ENCODE measurements at places on chromosomes 2 and 18.

- DNase-seq, result no peak
Measured at GRCh38 chr18:33052886-33053285, 280.1 kb upstream of the KLHL14 start.

- DNase-seq, result no peak
Measured at GRCh38 chr2:54497763-54498680, 41.9 kb downstream of the SPTBN1 start.

GRCh38 chr18:45764000-45764686 is 40.2 kb downstream of the SLC14A1 start:
- DNase-seq, result no peak

GRCh38 chr2:107742460-107743027 is 84.1 kb upstream of the RGPD4 start:
- no peak for DNase-seq

- peak; percentile 14 for DNase-seq
Measured at GRCh38 chr2:62724886-62725711, 19.6 kb downstream of the EHBP1 start.

GRCh38 chr2:48906633-48907032 is 151.1 kb upstream of the LHCGR start:
- no peak for DNase-seq

- DNase-seq, result no peak
Measured at GRCh38 chr2:30030361-30030760, 109.0 kb upstream of the ALK start.

GRCh38 chr2:3487432-3487831 is 31.9 kb downstream of the ADI1 start:
- no peak for DNase-seq

- DNase-seq, result no peak
Measured at GRCh38 chr2:128642821-128643220, 324.2 kb upstream of the HS6ST1 start.

Measured in activated naive CD4-positive, alpha-beta T cell treated with Interleukin-2 at 50 U/mL for 16 hours (primary cell).